ENCODE measurements at places on chromosomes 3 and 15.

GRCh38 chr3:184810146-184810545 lies 1.8 kb upstream of the VPS8 start:
- DNase-seq = no peak

DNA sequence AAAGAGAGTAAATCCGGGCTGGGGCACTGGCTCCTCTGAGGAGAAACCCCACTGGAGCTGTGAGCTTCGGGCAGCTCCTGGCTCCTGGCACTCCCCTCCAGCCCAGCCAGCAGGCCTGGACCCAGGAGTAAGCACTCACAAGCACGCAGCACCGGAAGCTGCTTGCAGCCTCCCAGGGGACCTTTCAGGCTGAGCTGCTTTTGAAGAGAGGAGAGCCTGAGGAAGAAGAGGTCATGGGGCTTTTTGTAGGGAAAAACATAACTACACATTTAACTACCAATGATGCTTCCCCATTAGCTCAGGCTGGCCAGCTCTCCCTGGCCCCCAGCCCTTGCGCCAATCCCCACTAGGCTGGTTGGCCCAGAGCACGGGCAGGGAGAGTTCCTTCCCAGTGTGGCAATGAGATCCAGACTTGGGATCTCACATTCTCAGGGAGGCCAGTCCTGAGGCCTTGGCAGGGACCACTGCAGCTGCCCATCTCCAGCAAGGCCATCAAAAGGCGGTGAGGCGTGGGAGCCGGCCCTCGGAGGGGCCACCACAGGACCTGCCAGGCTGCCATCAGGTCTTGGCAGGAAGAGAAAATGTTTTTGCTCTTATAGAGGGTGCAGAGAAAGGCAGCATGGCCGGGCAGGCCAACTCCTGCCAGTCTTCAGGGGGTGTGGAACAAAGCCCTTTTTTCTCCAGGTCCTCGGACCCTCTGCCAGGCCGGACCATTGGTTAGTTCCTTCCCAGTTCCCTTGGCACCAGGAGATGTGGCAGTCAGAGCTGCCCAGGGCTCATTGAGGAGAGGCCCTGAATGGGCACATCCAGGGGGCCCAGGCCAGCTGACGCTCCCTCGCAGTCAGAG lies 41.5 kb upstream of the MFGE8 start:
- peak; percentile 30 for DNase-seq

DNA sequence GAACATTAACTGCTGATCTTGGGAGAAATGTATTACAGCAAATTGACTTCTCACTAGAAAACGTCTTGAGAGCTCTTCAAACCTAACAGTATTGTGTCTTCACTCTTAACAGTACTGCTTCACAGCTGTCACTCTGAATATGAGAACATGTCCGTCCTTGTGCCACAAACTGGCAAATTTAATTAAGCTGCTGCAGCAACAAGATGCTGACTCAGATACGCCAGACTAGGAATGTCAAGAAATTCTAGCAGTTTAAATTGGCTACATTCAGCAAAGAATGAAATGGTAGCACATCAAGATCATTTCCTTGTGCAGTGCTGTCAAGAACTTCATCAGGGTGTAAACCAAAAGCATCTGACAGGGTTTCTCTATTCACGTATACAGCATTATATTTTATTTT lies 7.6 kb downstream of the ICE2 start:
- no peak for DNase-seq

GRCh38 chr3:171309906-171310359 lies 150.3 kb downstream of the TNIK start:
- DNase-seq = no peak

DNA sequence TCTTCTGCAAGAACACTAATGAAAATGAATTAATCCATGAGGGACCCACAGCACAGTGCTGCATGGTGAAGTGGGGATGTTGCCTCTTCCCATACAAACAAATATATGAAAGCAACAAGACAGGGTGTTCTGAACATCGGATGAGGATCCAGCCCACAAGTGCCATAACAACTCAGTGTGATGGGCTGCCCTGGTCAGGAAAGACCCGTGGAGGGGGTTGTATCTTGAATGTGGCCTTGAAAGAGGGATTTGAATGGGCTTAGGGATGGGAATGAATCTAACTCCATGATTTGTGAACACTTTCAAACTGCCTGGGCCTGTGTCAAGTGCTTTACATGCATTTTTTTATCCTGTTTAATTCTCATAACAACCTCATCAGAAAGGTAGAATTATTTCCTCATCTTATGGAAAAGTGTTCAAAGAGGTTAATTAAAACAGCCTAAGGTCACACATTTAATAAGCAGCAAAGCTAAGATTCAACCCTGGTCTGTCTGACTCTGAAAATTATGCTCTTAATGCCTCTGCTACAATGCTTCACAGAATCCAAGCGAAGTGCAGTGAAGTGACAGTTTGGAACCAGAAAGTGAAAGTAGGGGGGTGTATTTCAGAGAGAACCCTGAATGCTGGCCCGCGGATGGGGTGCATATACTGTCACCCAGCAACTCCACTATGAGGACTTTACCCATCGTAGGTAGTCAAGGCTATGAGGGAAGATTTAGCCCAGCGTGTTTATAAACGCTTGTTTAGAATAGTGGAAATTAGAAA lies 65.6 kb upstream of the HEG1 start:
- no peak for DNase-seq
